Dermis microvascular lymphatic vessel endothelial cell (primary cell): ENCODE measurements at places on chromosomes 12 and 14.

DNA sequence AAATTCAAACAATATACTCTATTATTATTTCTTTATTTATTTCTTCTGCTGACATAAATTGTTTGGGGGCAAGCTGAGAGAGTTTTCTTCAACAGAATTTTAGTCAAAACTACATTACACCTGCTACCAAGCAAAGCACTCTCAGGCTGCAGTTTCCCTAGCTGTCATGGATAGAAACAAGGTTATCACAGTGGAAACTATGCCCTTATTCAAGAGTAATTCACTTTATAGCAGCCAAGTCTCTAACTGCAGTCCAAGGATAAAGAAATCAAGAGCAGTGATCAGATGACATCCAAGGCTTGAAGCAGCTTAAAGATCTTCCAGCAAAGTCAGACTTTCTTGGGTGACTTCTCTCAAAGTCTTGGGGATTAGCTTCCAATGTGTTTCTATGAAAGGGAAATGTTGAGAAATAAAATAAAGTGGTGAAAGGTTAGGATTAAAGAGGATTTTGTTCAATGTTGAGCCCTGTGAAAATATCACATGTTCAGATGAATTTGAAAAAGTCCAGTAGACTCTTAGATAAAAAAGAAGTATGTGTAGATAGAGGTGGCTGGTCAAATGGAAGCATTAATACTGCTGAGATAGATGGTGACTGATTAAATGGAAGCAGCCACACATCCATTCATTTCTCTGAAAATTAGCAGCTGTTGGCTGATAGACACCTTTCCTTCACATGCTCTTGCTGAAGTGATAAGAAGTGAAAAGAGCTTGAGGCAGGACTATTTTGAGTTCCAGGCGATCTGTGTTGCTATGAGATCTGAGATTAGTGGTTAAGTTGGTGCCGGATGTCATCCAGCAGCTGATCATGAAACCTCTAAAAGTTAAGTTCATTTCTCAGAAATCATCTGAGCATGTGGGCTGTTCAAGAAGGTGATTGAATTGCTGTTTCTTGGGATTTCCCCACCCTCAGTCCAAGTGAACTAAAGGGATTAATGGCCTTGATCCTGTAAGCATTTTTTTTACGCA is 257.8 kb upstream of the BTG1 start:
- no peak for DNase-seq

- DNase-seq = no peak
These were observed 385.3 kb downstream of the NPAS3 start for GRCh38 chr14:33323979-33324378.

DNA sequence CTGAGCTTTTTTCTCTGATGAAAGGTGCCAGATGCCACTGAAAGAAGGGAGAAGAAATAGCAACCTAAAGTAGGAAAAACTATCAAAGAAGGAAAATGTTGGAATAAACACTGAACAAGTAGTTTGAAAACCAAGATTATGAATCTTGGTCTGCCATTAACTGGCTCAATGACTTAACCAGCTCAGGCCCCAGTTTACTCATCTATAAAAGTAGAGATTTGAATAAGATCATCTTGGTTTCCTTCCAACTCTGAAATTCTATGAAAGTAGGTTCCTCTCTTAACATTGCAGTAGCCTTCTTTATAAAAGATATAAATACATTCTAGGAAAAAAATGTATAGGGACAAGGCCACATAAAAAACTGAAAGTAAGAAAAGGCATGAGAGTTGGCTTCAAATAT is 16.1 kb upstream of the CCND2 start:
- no peak for DNase-seq

- DNase-seq = no peak
These were observed 178.4 kb upstream of the PARP11 start for GRCh38 chr12:4051596-4051995.

- peak; percentile 67 for DNase-seq
These were observed 185.6 kb upstream of the C14orf180 start for GRCh38 chr14:104393898-104394381.

GRCh38 chr14:59785629-59786028 is 84.9 kb downstream of the RTN1 start:
- DNase-seq = no peak

GRCh38 chr12:88381466-88381865 is 198.8 kb downstream of the KITLG start:
- no peak for DNase-seq

GRCh38 chr12:76085520-76085868 is 1.0 kb upstream of the NAP1L1 start:
- DNase-seq = peak; percentile 73

DNA sequence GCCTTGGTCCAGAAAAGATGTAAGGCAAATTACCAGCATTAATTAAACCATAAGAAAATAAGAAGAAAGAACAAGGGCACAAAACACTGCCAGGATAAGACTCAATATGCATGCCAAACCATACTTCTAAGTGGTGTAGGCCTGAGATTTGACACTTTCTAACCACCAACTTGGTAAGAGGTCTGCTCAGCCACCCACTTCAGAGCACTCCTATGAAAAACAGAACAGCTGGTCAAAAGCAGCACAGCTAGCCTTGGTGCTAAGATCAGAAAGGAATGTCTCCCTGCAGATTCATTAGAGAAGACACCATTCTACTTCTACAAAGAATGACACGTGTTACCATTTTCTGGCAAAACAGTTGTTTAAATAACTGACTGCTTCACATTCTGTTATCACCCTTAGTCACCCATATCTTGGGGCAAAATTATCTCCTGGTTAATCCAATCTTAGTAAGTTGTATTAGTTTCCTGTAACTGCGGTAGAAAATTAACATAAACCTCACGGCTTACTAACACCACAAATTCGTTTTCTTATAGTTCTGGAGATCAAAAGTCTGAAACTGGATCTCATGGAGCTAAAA is 13.2 kb downstream of the RPS6KA5 start:
- DNase-seq = no peak

GRCh38 chr14:71141701-71142374 is 234.6 kb downstream of the PCNX1 start:
- DNase-seq = peak; percentile 7
